GM23338 (cell line): ENCODE measurements at places on chromosomes 12 and 14.

DNA sequence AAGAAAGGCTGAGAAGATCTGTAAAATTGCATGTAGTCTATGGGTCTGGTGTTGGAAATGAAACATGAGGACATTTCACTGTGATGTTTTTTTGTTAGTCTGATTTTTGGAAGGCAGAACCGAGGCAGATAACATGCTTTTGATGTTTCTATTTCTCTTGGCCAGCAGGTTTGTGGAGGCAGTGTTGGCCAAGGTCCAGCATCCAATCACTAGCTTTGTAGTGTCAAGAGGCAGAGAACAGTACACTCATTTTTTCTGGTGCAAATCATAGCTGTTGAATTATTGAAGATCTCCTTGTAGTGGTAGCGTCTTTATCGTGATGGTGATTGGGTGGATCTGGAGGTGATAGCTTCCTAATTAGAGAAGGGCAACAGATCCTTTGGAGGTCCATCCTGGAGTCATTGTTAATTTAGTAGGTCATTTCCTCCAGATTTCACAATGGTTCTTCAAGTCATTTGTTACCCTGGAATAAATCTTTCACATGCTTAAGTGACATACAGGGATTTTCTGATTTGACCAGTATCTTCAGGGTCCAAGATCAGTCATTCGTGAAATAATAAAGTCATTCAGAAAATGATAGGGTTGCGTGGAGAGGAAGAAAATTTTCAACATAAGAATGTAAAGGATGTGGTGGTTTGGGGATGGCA is 252.4 kb upstream of the CPNE8 start:
- no peak for DNase-seq

GRCh38 chr12:30748147-30748546 is 6.6 kb downstream of the CAPRIN2 start:
- no peak for DNase-seq

- peak; percentile 99 for DNase-seq
These were observed 29.0 kb downstream of the WBP11 start for GRCh38 chr12:14774074-14774905.

DNA sequence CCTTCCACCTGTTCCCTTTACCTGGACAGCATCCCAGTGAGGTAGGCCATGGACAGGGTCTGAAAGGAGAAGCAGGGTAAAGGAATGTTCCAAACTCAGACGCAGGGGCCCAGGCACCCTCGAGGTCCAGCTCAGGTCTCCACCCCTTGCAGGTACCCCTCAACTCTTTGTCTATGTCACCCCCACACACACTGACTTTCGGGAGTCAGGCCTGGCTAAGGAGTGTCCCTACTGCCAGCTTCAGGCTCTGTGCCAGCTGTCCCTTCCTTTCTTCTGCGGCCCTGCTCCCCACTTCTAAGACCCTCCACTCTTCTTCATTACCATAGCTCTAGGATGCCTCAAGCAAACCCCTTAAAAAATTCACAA is 13.6 kb downstream of the FAIM2 start:
- no peak for DNase-seq
